ENCODE measurements at places on chromosomes 16 and 17. TPM values are rescaled to one million over a fixed set of nuclear protein-coding genes. Genes with fewer than 3 reads are reported as not detected.

DNA sequence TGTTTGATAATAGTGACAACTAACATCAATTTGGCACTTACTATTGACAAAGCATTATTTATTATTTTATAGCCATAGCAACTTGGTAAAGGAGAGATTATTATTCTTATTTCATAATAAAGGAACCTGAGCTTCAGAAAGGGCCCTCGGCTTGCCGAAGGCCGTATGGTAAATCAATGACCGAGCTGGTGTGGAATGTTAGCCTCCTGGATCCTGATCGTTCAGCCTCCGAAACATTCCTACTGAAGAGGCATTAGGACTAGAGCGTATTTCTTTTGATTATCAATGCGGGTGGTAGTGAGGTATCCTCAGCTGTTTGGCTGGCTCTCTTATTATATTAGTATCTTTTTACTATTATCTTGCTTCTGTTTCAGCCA, 199.3 kb upstream of the TBX2 start:
- no peak for DNase-seq

- no peak for DNase-seq
Measured at GRCh38 chr17:22570144-22570845, 878.0 kb downstream of the KCNJ18 start.

GRCh38 chr16:47928008-47928407, 227.8 kb downstream of the ABCC12 start:
- DNase-seq = no peak

DNA sequence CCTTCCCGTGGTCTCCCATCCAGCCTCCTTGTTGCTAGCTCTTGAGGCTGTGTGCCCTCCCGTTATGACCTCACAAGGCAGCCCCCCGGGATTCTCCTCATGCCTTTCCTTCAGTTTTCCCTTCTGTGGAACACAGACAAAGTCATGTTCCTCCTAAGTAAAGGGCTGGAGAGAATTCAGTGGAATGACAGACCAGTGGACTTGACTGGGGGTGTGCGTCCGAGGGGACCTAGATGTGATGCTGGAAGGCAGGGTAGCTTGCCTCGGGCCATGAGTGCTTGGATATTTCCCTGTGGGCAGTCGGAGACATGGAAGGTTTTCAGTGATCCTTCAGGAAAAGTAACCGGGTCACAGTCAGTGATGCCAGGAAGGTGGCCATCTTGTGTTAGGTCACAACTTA, 240.9 kb downstream of the CCDC182 start:
- no peak for DNase-seq

DNA sequence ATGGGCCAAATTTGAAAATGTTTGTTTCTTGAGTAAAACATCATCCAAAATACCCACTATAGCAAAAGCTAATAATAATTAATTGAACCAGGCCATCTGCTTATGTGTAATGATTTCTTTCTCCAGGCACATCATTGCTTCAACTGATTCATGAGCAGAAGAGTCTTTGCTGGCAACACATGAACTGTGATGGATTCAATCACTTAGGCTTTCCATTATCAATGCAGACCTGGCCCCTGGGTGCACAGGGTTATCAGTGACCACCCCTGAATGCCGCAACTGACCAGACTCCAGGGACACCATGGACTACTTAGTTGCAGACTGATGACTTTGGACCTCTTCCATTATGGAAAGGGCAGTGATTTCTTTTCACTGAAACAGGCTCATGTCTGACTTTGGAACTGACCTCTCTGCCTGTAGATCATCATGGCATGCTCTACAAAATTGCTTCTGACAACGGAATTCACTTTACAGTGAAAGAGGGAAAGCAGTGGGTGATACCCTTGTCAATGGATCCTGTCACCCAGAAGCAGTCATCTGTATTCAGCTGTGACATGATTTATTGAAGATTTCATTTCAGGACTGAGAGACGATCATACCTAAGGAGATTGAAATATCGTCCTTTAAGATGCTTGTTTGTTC, 448.8 kb downstream of the SLC39A11 start:
- no peak for DNase-seq

- DNase-seq = no peak
Measured at GRCh38 chr17:38877130-38877851, 7.4 kb downstream of the LASP1 start.

GRCh38 chr16:67216612-67217490, 10.1 kb upstream of the TMEM208 start:
- no peak for DNase-seq

GRCh38 chr17:79803421-79803996, 6.6 kb upstream of the CBX8 start:
- DNase-seq = no peak

- DNase-seq = no peak
Measured at GRCh38 chr16:68503334-68503733, 35.8 kb upstream of the ZFP90 start.

- peak; percentile 64 for DNase-seq
Measured at GRCh38 chr16:69565671-69566239, at the start of gene NFAT5. Gene NFAT5 (plus strand): TSS chr16:69565966. CDS start chr16:69566302, 336 bp downstream.

- no peak for DNase-seq
Measured at GRCh38 chr17:27756467-27757371, 43.6 kb downstream of the NOS2 start.

DNA sequence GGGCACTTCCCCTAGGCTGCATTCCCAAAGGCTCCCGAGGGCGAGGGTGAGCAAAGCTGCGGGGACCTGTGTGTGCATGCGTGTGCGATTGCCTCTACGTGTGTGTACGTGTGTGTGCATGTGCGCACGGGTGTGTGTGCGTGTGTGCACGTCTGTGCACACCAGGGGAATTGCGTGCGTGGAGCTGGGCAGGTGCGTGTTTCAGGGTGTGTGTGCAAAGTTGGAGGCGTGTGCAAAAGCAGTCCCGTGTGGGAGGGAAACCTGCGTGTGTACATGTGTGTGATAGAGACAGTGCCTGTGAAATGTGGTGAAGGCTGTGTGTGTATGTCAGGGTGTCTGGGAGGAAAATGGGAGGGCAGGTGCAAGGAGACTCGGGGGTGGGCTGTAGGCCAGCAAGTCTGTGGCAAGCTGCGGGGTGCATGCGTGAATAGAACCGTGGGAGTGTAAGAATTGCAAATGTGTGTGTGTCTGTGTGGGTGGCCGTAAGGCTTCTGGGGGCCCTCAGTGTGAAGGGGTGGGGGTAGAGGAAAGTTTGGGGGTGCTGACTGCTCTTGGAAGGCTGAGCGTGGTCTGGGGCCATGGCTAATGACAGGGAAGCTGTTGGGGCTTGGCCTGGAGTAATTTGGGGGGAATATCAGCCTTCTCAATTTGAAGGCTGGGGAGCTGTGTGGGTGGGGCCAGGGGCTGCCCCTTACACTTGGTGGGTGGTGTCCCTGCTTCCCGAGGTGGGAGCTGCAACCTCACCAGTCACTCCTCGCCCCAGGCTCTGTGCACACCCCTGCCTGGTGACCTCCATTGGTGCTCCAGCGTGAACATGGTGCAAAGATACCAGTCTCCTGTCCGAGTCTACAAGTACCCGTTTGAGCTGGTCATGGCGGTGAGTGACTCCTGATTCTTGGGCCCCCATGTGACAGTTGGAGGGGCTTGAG, 644 bp downstream of the SEC14L5 start:
- no peak for DNase-seq

DNA sequence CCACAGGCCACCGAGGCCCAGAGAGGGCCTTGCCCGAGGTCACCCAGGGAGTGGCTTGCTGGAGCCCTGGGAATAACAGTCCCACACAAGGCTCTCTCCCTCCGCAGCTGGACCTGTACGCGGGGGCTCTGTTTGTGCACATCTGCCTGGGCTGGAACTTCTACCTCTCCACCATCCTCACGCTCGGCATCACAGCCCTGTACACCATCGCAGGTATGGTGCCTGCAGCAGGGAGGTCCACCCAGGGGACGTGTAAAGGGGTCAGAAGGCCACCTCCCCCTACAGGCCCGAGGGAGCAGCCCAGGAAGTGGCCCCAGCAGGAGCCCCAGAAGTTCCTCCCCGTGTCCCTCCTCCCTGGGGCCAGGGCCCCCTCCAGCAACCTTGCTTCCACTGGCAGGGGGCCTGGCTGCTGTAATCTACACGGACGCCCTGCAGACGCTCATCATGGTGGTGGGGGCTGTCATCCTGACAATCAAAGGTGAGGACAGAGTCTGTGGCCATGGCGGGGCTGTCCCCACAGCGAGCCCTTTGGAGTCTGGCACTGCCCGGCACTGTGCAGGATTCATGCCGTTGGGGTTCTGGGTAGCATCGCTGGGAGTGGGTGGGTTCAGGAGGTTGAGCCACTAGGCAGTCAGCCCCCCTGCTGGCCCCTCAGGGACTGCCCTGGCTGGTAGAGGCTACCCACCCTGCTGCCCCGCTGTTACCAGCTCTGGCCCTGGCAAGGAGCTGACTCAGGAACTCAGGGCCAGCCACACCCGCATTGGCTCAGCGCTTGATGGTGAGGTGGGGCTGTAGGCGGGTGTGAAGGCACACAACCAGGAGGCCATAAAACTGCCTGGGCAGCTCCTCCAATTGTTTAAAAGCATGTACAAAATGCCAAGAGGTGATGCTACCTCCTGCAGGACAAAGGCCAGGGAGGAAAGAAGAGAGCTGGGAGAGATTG, 17.3 kb downstream of the SLC5A10 start:
- no peak for DNase-seq

DNA sequence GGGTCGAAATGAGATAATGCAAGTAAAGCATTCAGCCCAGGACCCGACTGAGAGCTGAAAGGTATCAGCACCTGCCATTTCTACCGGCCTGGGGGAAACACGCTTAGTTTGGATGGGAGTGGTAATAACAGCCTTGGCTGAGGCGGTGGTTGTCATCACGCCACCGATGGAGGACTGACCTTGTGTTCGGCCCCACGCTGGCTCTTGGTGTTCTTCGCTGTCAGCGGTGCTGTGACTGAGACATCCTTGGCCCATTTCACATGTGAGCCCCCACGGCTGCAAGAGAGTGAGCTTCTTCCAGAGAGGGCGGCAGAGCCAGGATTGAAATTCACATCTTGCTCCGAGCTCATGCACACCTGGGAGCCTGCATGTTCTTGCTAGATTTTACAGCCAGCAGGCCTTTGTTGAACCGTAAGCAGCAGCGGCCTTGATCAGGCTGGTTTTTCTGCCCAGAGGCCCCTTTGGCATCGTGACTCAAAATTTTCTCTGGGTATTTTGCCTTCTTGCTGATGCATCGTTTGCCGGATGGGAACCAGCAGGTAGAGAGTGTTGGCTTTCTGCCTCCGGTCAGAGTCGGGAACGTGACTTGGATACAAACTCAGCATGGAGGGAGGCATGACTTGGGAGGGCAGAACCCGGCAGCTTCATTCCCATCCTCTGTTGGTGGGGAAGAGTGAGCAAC, 341.5 kb downstream of the SNX29 start:
- DNase-seq = no peak

DNA sequence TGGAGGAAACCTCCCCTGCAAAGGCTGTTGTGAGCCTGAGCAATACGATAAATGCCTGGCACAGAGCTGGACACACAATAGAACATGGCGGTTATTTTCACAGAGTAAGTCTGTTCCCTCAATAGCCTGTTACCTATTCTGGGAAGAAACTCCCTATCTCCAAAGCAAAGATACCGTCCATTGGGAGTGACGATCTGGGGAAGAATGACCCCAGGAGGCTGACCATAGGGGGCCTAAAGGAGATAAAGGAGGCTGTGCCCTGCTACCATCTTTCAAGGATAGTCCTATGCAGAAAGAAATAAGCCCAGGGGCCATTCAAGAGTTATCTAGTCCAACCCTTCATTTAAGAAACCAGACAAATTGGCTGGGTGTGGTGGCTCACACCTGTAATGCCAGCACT, 4.1 kb upstream of the AXIN2 start:
- DNase-seq = no peak

GRCh38 chr16:24976971-24977677, 38.0 kb downstream of the ARHGAP17 start:
- no peak for DNase-seq

GRCh38 chr16:51112323-51112722, 38.7 kb downstream of the SALL1 start:
- no peak for DNase-seq

GRCh38 chr17:27430882-27431491, 25.3 kb upstream of the KSR1 start:
- DNase-seq = no peak

DNA sequence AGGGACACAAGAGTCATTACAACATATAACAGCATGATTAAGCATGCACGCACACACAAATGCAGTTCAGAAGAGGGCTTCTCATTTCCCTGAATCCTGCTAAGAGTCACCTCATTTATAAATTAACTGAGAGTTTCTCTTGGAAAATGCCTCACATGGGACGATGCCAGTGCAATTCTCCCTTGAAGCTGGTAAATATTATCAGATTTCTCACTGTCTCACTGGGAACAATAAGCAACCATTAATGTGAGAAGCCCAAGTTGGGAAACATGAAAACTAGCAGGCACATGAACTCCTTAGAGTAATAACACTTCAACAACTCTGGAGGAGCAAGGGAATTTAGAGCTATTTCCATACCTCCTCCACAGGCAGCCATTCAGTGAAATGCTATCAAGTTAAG, 26.4 kb downstream of the SETD6 start:
- no peak for DNase-seq

DNA sequence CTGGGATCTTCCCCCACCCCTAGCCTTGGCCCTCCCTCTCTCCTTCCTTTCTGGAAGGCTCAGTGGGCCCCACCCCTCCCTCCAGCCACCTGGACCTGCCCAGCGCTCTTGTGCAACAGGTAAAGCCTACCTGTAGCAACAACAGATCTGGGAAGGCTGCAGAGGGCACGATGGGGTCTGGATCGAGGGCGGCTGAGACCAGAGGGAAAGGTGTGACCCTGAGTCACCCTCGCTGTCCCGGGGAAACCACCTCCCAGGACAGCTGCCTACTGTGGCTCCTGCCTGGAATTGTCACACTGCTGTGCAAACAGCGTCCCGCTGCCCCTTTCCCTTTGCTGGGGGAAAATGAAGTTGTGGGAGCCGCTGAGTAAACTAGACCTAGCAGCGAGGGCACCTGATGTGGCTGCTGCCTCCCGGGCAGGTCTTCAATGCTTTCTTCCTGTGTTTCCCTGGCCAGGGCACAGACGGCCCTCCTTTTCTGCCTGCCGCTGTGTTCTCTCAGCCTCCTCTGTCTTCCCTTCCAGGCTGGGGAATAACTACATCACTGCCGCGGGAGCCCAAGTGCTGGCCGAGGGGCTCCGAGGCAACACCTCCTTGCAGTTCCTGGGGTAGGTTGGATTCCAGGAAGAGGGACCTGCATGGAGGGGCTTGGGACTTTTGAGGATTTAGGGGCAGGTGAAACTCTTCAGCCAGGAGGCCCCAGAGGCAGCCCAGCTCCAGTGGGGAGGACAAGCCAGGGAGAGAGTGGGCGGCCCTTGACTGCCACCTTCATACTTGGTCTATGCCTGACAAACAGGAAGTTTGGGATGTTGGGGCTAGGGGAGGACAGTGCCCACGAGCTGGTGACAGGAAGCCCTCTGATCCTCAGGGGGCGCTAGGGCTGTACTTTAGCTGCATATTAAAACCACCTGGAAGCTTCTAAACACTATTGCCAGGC, 22.2 kb upstream of the CYLD start:
- DNase-seq = no peak

HOXB5 gene
- 39.7 TPM for polyA plus RNA-seq

ZCCHC14 gene
- 38.1 TPM for polyA plus RNA-seq

VMP1 gene
- polyA plus RNA-seq = 126 TPM

FAM20A gene
- 10.4 TPM for polyA plus RNA-seq

NECAB2 gene
- polyA plus RNA-seq = 2.3 TPM

ARL4D gene
- 11.0 TPM for polyA plus RNA-seq

CDYL2 gene
- 7.7 TPM for polyA plus RNA-seq

TEX19 gene
- polyA plus RNA-seq = not detected

TEKT5 gene
- polyA plus RNA-seq = 0.16 TPM

HOXB8 gene
- polyA plus RNA-seq = 55.6 TPM
